ENCODE measurements at places on chromosomes 3 and 15. TPM values are rescaled to one million over a fixed set of nuclear protein-coding genes. Genes with fewer than 3 reads are reported as not detected.
A peak's percentile ranks its signal among the peaks of the same experiment; 100 is the strongest.

The ATP13A5 gene
- not detected for total RNA-seq

DNA sequence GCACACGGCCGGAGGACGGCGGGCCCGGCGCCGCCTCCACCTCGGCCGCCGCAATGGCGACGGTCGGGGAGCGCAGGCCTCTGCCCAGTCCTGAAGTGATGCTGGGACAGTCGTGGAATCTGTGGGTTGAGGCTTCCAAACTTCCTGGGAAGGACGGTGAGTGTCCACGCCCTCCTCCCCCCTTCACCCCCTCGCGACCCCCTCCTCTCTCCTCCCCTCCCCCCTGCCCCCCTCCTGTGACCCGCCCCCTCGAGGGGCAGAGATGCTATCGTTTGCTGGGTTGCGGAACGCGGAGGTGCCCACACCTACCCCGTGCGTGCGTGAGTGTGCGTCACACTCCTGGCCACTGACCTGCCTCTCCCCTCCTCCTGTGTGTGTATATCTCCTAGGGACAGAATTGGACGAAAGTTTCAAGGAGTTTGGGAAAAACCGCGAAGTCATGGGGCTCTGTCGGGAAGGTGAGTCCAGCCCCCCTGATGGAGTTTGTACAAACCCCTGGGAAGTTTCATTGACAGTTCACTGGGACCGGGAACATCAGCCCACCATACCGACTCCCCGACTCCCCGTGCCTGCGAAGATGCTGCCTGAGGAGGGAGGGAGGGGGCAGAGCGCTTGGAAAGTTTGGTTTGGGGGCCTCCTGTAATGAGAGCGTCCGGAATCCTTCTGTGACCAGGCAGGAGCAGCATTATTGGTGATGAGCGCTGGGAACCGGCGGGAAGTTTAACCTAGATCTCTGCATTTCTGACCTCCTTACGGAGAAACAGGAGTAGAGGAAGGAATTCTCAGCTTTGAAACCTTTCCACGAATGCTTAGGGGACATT, 795 bp upstream of the SCAANT1 start:
- DNase-seq, result peak; percentile 24

- peak; percentile 55 for DNase-seq
Observed at GRCh38 chr3:98901119-98901391, 440 bp downstream of the DCBLD2 start.

The GRAMD2A gene
- total RNA-seq, result not detected

The LHFPL4 gene
- total RNA-seq, result not detected

The ECE2 gene
- total RNA-seq, result 0.18 TPM

The MYL3 gene
- total RNA-seq, result not detected

GRCh38 chr15:101320501-101321052, 25.5 kb upstream of the SNRPA1 start:
- DNase-seq, result peak; percentile 54

The CFAP161 gene
- total RNA-seq, result not detected

The AP3B2 gene
- 1.4 TPM for total RNA-seq

DNA sequence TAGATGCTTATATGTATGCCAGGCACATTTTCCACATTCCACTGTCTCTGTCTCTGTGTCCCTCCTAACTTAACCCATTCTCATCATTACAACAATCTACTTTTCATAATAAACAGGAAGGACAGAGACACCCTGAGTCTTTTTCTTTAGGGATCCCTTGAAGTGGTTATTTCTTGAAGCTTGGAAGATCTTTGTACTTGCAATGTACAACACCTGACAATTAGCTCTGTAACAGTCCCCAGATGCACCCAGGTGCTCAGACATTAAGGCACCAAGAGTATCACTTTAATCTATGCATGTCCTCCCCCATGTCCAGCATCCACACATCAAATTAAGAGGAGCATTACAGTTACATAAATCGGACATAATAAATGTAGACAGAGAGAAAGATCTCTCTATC, 309.6 kb upstream of the KCNH8 start:
- DNase-seq, result no peak

The GDPGP1 gene
- total RNA-seq, result 3.1 TPM

- peak; percentile 8 for DNase-seq
Observed at GRCh38 chr15:23687143-23687470, at the start of gene NDN. Gene NDN, minus strand, starts transcription at chr15:23687305. Its CDS starts 88 bp downstream, at chr15:23687217.

DNA sequence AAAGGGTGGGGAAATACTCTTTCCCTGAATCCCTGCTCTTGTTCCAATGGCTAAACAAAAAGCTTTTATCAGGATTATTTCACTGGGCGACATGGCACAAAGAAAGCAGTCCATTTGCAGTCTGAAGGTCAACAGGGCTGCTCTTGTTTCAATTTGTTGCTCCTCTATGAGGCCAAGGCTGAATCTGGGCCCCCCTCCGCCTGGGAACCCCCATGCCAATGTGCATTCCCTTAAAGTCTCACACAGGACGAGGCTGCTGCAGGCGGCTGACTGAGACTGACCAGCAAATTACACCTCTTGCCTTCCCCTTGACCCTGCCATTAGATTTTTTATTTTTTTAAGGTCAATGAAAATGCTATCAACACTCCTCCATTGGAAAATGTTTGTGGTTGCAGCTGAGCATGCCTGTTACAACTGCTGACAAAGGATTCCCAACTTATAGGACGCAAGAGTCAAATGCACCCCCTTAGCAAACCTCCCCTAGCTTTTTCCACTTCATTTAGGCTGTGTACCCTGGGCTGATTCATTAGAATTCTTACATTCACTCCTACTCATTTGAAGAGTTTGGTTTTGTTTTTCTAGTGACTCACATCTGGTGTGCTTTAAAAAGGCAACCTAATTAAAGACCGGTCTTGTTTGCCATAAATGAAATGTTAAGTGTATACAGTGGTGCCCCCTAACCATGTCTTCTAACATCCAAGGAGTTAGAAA, 60.8 kb upstream of the ARHGEF3 start:
- no peak for DNase-seq

The ARIH2 gene
- total RNA-seq, result 116 TPM

DNA sequence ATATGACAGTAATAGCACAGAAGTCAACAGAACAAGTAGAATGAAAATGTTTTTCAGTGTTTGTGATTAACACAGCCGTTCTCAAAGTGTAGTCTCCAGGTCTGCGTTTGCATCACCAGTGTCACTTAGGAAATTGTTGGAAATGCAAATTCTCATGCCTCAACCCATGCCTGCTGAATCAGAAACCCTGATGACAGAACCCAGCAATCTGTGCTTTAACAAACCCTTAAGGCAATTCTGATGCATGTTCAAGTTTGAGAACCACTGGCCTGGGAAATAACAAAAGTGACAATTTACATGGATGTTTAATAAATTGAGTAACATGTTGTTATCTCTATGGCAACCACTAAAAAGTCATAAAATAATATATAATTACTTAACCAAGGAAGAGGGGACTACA, 103.1 kb upstream of the ATP11B start:
- no peak for DNase-seq

DNA sequence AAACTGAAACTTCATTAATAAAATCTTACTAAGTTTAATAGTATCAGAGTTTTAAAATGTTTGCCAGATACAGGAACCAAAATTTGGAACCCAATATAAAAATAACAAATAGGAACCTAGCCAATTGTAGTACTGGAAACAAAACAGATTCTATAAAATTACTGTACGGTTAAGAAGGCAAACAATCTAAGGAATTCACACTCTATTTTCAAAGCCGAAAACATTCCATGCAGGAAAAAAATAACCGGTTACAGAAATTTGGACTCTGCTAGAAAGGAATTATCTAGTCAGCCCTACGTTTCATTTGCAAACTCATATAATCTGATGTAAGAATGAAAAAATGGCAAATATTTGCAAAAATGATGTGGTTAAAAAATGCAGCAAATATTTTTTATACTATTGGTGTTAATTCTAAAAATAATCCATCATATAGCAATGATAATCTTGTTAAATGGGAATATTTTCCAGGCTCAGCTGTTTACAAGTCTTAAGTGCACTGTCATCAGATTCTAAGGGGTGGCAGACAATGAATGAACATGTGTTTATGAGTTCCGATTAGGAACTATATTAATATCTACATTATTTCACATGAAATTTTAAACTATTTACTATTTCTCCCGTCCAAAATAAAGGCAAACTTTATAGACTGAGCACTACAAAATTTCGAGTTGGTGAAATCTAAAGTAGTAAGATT, 58.1 kb downstream of the DCBLD2 start:
- DNase-seq, result no peak

GRCh38 chr3:4957978-4958377, 21.3 kb upstream of the BHLHE40 start:
- DNase-seq, result no peak

The LRRC2 gene
- not detected for total RNA-seq

DNA sequence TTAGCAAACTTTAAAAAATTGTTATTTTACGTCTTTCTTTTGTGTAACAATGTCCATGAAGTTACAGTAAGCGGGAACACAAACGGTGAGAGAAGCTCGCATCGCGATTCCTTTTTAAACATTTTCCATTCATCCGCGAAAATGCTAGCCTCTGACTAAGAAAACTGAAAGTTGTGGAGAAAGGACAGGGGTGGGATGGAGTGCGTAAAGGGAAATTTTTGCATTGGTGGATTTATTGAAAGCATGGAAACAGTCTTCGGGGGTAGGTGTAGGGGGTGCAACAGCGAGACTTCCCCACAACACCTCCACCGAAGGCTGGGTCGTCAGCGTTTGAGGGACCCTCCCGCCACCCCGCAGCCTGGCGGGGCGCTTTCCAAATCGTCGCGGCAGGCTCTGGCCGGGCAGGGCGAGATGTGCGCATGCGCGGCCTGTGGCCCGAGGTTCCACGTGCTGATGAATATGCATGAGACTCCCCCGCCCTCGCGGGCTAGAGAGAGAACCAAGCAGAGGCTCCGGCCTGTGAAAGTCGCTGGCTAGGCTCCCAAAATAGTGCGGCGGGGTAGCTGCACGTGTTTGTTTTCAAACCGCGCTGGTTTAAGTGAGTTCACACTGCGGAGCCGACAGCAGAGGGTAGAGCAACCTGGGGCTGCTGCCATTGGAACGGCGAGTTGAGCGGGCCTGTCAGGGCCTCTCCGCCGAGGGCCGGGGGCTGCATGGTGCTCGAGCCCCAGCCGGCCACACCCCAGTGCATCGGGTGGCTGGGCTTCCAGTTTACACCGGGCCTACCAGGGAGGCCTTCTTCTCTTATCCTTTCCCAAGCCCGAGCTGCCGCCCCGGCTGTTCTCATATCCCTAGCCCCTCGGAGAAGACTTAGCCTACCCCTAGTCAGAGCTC, 9.9 kb downstream of the ZIC1 start:
- DNase-seq, result no peak

DNA sequence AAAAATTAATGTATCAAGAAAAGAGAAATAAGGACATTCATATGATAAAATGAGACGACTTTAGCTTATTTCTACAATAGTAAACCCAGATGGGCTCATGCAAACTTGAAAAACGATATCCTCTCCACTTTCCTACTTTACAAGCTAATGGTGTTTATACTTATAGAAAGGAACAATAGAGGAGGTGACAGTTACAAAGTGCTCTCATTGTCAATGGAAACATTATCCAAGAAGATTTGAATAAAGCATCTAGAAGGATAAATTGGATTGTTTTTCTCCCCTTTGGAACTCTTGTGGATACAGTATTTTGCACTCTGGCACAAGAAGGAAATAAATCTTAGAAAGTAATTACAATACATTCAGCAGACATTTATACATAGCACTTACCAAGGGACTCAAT, 20.2 kb upstream of the CCDC66 start:
- no peak for DNase-seq

DNA sequence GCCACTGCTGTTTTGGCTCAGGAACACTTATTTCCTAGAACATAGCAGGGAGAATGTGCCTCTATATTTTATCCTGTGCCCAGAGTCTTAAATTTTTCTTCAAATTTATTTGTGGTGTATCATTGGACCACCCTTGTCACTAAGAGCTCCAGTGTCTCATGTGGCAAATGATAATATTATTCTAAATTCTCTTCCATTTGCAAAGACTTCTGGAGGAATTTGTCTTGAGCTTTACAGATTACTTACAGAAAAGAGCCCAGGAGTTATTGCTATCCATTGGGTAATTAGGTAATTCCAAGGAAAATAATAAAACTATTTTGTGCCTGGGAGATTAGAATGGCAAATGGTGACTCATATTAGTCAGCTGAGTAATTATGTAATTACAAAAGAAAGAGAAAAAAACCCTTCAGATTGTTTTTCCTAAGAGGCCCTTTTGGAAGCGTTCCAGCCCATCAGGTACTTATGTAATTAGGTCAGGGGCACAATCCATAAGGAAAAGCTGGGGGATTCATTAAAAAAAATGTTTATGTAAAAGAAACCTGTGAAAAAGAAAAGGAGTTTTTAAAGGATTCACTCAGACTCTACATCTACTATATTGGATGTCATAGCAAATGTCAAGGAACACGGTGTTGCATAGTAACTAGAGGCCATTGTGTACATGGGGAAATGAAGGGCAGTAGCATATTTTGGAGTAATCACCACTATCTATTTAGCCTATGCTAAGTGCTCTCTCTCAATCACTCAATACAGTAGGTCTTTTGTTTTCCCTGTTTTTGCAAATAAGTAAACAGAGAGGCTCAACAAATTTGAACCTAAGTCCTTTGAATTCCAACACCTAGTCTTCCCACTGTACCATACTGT, 380.9 kb upstream of the RARB start:
- no peak for DNase-seq

- DNase-seq, result no peak
Observed at GRCh38 chr3:5036392-5036766, 57.1 kb downstream of the BHLHE40 start.

DNA sequence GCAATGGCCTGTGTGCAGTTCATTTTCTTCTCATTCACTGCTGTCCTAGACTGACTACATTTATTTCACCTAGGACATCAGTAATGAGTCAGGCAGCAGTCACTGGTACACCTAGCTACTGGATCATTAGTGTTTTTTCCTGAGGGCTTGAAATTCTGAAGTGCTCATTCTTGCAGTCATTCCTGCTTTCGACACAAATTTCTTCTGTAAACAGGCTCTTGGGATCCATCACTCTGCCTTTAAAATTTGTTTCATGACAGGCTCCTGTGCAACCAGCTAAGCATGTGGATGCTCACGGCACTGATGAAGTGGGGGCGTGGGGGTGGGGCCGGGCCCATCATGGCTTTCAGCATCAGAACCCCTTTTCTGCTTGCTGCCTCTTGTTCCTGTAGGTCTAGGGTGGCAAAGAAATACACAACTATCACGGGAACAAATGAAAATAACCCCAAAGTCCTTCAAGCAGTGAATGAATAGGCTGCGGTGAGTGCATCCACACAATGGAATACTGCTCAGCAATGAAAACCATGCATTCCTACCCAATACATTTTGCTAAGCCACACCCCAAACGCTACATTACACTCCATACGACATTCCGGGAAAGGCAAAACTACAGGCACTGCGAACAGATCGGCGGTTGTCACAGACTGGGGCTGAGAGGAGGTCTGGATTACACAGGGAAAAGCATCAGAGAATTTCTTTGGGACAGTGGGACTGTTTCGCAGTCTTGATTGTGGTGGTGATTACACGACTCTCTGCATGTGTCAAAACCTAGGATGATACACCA, 9.3 kb upstream of the MELTF start:
- DNase-seq, result no peak

- DNase-seq, result no peak
Observed at GRCh38 chr3:49199239-49199899, 28.0 kb downstream of the KLHDC8B start.

DNA sequence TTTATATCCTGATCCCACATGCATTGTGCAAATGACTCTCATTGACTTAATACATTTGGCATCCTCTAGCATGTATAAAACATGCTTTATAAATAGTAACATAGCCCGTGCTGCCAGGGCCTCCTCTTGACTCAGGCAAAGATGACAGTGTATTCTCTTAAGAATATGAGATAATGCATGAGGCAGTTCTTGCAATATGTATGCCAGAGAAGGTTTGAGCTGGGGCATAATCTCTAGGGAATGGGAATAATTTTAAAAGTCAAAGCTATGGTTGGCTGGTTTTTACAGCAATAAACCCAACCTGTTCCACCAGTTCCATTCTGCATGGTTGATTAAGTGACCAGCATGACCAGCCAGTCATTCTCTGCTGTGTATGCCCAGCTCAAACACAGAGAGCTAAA, 179.0 kb upstream of the PFN2 start:
- no peak for DNase-seq

The HDC gene
- 0.66 TPM for total RNA-seq
